ENCODE measurements at places on chromosomes 12 and 14.

GRCh38 chr12:127238107-127238506 lies 1028.9 kb upstream of the TMEM132C start:
- DNase-seq: no peak

DNA sequence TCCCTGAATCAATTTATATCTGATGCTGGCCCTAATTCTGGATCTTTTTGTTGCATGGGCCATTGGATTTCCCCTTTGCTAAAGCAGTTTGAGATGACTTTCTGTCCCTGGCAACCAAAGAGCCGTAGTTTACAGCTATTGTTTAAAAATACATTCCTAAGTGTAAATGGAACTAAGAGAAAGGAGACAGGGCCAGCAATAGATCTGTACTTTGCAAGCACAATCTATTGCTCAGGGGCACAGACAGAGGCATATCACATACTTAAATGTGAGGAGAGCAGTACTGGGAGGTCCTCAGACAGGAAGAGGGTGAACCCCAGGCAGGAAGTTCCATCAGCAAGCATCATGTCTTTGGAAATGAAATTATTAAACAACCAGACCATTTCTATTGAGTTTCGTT lies 126.6 kb downstream of the ZFP36L1 start:
- no peak for DNase-seq

GRCh38 chr14:104866451-104867370 lies 1.6 kb downstream of the CEP170B start:
- no peak for DNase-seq

GRCh38 chr12:110907583-110907982 lies 12.8 kb downstream of the MYL2 start:
- no peak for DNase-seq

DNA sequence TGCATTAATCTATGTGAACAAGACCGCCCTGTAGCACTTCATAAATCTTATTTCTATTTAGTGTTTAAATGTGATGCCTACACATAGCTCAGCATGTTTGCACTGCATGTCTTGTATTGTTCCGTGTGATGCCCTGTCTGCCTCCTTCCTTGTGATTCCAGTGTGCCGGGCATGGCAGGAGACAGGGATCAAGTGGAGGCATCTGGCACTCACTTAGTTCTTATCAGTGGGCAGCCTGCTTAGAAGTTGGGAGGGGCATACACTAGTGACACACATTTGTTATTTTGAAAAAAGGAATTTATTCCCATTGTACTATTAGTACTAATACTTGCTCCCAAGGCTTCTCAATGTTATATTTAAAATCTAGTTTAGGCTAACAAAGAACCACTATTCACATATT lies 176.4 kb downstream of the KCNA5 start:
- DNase-seq: no peak

GRCh38 chr14:58557242-58557641 lies 80.5 kb upstream of the DACT1 start:
- no peak for DNase-seq

DNA sequence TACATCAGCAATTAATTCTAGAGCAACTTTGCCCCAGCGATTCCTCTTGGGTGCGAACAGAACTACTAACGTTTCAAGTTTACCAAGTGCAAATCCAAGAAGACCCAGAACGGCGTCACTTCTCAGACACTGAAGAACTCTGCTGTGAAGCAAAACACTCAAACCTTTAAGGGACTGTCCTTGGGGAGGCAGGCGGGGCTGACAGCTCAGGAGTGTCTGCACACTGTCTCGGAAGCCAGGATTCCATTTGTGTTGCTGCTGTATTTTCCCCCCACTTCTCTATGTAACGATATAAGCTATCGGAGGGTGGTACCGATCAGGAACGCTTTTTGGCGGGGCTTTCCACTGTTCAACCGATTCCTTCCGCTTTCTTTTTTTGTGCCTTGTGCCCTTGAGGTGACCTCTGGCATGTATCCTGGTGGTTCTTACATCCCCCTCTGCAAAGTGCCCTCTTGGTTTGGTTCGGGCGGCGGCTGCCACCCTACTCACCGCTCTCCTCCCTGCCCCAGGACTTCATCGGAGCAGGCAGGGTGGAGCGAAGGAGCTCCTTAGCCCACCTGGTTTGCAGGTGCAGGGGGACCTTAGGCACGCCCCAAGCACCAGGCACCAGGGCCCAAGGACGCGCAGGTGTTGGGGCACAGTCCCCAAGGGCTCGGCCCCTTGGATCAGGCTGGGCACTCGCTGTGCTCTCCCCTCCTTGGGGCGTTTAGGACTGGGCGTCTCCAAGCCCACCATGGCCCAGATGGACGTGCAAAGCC lies 19.2 kb upstream of the MLXIP start:
- no peak for DNase-seq

- DNase-seq: no peak
These were observed 28.7 kb downstream of the WNT5B start for GRCh38 chr12:1657688-1658087.

DNA sequence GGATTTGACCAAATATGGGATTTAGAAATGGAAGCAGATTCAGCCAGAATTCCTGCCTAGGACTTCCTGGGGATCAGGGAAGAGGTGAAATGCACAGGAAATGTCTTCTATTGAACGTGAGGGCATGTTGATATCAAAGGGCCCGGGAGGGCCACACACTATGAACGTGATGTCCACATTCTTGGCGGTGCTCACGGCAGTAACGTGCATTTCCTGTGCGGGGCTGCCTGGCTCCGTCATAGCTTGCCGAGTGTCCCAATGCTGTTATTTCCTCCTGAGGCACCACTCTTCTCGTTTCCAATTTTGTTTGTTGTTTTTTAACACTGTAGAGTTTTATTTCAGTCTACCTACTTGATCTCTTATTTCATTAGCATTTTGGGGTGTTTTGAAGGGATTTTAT lies 67.3 kb downstream of the ZNF664 start:
- DNase-seq: no peak

GRCh38 chr14:56115976-56116893 lies 2.0 kb upstream of the PELI2 start:
- DNase-seq: no peak

DNA sequence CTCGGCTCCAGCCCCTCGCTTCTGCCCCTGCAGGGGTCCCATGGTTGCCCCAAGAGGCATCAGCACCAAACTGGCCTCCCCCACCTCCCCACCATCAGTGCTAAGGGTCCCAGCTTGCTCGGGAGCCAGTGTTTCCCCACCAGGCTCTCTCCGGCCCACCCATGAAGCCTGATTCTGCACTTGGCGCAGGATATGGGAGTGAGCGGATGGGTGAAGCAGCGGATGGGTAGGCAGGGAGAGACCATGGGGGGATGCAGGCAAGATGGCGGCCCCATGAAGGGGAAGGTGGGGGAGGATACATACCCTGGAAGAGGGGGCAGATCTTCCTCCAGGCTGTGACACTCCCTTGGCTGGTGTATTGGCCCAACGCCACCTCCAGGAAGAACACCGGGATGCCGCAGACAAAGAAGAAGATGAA lies 9.7 kb downstream of the SLC6A12 start:
- no peak for DNase-seq

- DNase-seq: no peak
These were observed 139.0 kb downstream of the TMEM121 start for GRCh38 chr14:105665247-105665950.

GRCh38 chr14:99596772-99597171 lies 7.2 kb downstream of the CCDC85C start:
- no peak for DNase-seq

- DNase-seq: no peak
These were observed 3.1 kb downstream of the FKBP4 start for GRCh38 chr12:2797721-2798418.

- DNase-seq: no peak
These were observed 302.4 kb downstream of the CACNA1C start for GRCh38 chr12:2355198-2355597.

- DNase-seq: no peak
These were observed 126.8 kb downstream of the KCNK10 start for GRCh38 chr14:88196116-88196890.

DNA sequence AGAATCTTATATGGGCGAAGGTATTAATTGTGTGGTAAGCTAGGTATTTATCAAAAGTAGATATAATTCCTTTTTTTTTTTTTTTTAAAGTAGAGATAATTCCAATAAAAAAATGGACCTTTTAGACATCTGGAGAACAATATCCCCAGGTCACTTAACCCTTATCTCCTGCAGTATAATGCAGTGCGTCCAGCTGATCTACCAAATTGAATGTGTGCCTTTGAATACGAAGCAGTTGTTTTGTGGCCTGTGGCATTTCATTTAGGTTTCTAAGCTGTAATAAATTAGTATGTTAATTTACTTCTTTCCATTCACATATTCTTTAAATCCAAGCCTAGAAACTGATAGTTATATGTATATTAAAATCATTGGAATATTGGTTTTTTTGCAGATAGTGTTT lies 3.1 kb downstream of the FUT8 start:
- DNase-seq: no peak

DNA sequence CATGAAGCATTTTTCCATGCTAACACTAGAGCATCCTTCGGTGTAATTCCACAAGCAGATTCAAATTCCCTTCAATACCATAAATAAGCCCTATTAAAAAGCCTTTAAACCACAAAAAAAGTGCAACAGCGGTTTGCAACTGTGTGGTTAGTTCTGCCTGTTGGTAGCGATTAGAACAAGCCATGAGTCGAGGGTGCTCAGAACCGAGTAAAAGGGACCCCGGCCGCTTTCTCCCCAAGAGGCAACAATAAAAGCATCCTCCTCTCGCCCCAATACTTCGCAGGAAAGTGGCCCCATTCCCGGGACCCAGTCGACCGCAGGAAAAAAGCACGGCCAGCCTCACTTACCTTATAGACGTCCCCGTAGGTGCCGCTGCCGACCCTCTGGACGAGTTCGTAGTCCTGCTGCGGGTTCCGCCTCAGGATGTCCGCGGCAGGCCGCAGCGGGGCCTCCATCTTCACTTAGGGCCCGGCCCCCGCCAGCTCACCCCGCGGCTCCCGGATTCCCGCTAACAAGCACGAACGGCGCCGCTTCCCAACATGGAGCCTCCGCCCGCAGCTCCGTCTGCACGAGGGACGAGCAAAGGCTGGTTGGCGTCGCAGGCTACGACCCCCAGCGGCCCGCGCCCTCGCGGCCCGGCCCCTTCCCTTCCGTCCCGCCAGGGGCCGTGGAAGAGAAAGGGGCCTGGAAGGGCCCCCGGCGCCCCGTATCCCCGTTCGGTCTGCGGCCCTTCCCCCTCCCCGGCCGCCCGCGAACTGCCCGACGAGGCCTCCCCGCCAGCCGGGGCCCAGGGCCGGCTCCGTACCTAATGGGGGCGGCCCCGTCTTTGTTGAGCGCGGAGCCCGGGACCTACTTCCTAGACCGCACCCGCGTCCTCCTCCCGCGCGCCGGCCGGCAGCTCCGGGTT lies 521 bp downstream of the MAP4K5 start:
- no peak for DNase-seq

- no peak for DNase-seq
These were observed 281.6 kb downstream of the ITPR2 start for GRCh38 chr12:26551385-26551784.

DNA sequence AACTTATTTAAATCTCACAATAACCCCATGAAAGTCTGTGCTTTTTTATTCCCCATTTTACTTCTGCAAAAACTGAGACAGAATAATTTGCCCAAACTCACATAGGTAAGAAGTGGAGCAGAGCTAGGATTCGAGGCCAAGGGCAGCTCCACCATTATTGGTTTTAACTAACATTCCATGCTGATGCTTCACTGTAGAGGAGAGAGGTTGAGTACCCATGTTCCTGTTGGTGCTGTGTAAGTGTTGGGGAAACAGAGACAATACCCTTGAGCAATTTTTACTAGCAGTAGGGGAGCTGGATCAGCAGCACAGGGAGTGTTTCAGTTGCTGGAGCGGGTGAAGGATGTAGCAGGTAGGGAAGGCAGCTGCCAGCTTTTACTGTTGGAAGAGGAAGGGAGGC lies 21.1 kb downstream of the RASSF8 start:
- DNase-seq: no peak

DNA sequence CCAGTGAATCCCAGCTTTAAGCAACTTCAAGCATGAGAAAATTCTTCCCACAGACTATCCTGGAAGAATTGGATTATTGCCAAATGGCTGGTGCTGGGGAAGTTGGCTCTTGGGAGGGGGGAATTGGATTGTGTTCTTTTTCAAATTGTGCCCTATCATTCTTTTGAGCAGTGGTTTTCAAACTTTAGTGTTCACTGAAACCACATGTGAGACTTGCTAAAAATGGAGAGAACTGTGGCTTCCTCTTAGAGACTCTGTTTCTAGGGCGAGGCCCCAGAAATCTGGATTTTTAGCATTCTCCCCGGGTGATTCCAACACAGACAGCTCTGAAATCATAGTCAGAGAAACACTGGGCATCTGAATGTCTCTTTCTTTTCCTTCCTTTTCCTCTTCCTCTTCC lies 14.3 kb upstream of the OTUB2 start:
- no peak for DNase-seq

- DNase-seq: no peak
These were observed 84.7 kb downstream of the TMCC3 start for GRCh38 chr12:94565683-94566082.

DNA sequence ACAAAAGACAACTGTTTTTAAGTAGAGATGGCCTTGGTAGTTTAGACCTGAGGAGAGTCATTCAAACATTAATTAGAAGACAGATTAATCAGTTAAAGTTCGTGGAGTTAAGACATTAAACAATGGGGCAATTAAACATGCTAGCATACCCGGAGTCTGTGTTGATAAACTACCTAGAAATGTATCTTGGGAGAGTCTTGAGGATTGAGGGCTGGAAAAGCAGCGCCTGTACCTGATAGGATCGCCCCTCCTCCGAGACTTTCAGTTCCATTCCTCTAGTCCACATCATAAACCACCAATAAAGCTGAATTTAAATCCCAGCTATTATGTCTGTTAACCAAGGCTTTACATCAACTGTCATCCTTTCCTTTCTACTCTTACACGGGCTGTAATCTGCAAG lies 1.0 kb upstream of the KRAS start:
- DNase-seq: no peak

DNA sequence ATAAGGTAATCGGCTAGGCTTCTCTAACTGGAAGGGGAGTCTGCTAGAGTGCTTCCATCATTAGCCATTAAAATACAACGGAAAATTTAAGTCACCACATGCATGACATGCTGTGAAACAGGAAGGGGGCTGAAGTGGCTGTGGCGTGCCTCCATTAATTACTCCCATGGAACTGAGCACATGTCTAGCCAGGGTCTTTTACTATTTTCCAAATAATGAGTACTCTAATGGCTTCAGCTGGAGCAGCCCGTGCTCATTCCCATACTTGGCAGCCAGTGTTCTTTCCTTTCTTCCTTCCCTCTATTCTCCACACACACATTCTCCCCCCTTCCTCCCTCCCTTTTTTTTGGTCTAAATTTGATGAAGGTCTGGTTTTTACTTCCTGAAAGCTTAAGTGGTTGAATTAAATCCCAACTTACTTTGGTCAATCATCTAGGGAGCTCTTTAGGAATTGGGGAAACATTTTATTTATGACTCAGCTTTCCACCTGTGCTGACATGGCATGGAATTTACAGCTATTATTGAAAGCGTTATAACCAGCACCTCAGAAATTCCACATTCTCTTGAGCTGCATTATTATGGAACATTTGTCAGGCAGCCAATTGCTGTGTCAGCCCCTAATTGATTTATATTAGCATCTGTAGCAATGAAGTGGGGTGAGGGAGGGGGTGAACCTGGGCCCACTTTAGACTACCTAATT lies 72.3 kb downstream of the LRIG3 start:
- DNase-seq: no peak

GRCh38 chr14:52068615-52069306 lies at the start of gene NID2:
TSS of gene NID2 (minus strand) at chr14:52069059. CDS start at chr14:52068994, 65 bp downstream.
- DNase-seq: peak; percentile 7
